Activated naive CD4-positive, alpha-beta T cell treated with anti-CD3 and anti-CD28 coated beads, Interleukin-2, amount 50 U/mL, for 72 hours (primary cell): ENCODE measurements at places on chromosomes 6 and 20.

- DNase-seq = no peak
These were observed 26.8 kb downstream of the TRMT6 start for GRCh38 chr20:5923493-5923892.

GRCh38 chr6:128479991-128480390 is 40.4 kb downstream of the PTPRK start:
- DNase-seq = no peak

DNA sequence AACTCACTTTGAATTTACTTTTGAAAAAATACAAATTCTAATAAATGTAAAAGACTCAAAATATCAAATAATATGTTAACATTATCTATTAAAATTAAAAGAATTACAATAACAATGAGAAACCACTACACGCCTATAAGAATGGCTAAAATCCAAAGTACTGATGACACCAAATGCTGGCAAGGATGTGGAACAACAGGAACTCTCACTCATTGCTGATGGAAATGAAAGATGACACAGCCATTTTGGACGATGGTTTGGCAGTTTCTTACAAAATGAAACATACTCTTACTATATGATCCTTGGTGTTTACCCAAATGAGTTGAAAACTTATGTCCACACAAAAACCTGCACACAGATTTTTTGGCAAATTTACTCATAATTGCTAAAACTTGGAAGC is 15.6 kb upstream of the STX11 start:
- DNase-seq = no peak

- no peak for DNase-seq
These were observed 69.5 kb upstream of the ELOVL5 start for GRCh38 chr6:53418288-53418687.

- no peak for DNase-seq
These were observed 359.2 kb downstream of the GJA1 start for GRCh38 chr6:121794630-121795029.

DNA sequence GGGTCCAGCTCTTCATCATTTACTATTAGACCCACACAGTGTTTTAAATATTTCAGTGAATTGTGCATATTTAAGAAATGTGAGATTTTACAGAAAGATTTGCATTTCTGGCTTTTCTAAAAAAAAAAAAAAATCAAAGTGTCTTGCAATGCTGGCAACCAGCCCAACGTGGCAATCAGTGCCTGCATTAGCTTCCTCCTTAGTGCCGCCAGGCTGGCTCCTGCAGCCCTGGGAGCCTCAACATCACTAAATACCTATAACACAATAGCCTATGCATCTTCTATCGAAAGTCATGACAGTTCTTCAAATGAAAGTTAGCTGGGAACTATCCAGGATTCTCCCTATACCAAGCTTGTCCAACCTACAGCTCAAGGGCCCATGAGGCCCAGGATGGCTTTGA is 9.4 kb upstream of the CD93 start:
- DNase-seq = no peak

DNA sequence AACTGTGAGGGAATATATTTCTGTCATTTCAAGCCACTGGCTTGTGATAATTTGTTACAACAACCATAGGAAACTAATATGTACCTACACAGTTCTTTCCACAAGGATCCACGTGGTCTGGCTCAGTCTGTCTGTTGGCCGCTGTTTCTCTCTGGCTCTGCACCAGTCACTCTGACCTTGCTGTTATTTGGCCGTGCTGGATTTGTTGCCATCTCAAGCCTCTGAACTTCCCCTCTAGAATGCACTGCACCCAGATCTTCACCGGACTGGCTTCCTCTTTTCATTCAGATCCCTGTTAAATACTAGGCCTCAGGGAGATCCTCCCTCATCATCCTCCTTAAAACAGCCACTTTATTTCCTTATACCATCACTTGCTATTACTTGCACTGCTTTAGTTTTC is 446.8 kb downstream of the TFAP2B start:
- no peak for DNase-seq

DNA sequence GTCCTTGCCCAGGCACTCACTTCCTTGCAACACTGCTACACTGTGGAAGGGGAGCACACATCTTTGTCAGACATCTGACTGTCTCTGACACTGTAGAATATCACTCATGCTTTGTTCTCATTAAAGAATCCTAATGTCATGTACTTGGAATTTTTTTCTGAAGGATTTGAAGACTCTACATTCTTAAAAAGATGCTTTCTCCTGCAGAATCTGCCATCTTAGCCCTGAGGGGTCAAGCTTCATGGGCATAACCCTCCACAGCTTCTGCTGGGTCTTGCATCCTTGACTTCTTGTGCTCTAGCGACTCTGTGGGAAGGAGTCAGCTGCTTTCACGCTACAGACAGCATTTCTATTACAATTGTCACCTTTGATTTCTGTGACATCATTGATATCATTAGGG is 417.2 kb downstream of the QKI start:
- DNase-seq = no peak

- no peak for DNase-seq
These were observed 2.2 kb upstream of the BPIFB1 start for GRCh38 chr20:33280775-33281174.

DNA sequence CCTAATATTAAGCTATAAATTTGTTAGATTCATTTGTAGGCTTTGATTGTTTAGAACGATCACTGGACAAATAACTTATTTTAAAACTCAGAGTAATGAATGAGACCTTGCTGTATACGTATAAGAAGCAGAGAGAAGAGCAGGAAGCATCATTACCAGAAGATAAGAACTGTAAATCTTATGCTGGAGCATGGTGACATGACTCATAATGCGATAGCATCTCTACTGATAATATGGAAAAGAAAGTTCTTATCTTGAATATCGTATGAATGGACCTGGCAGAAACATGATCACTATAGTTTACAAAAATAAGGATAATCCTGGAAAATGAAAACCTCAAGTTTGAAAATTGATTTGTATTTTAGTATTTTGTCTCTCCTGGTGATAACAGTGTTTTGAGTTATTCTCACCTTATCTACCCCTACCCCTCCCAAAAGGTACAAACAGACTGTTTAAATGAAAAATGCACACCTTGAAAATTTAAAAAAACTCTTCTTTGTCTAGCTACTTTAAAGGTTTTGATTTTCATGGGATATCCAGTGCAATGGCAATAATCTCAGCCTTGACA is 2.0 kb upstream of the ZSCAN26 start:
- DNase-seq = no peak

DNA sequence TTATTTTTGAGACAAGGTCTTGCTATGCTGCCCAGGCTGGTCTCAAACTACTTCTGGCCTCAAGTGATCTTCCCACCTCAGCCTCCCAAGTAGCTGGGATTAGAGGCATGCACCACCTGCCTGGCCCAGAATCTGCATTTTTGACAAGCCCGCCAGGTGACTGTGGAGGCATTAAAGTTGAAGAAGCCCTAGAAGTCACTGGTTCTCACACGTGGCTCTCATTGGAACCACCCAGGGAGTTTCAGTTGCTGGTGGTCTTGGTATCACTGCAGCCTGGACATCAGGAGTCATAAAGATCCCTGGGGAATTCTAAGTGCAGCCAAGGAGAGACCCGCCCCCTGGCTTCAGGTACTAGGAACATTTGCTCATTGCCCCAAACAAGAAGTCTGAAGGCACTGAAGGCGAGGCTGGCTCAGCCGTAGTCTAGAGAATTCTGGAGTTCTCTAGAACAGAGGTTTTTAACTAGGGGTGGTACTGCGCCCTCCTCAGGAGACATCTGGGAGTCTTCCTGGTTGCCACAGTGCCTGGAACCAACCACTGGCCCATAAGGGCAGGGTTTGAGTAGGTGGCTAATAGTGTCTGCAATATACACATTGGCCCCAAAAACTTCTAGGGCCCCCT is 182.8 kb downstream of the ZMYND8 start:
- no peak for DNase-seq

DNA sequence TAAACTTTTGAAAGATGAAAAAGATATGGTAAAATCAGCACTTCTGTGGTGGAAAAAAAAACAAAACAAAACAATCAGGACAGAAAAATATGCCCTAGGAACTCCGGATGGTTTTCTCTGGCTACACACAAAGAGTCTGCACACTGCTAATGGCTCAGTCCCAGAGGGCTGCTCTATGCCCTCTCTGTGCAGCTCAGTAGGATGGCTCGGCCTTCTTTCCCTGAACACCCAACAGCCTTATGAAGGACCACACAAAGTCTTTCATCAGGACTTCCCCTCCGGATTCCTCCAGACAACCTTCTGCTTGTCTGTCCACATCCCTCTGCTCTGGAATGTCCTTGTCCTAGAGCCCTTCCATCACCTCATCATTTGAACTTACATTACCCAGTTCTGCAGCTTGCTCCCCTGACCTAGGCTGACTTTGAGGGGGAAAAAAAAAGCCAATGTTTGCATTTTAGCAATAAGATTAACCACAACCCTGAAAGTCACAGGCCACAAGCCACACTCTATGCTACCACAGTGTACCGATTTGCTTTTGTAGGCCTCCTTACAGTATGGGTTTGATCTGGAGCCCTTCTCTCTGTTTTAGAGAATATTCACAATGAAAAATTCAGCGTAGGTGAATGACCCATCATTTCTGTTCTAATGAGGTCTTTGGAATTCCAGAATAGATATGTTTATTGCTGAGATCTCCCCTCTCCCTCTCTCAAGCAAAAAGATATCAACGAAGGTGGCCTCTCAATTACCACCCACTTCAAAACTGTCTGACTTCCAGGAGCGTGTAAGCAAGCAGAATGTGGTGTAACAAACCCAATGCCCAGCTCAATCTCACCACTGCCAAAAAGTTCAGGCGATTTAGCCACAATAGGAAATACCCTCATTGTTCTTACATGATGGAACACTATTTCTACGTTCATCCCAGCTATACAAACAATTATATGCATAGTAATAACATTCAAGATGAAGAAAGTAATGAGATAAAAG is 164.0 kb downstream of the GMDS start:
- no peak for DNase-seq

DNA sequence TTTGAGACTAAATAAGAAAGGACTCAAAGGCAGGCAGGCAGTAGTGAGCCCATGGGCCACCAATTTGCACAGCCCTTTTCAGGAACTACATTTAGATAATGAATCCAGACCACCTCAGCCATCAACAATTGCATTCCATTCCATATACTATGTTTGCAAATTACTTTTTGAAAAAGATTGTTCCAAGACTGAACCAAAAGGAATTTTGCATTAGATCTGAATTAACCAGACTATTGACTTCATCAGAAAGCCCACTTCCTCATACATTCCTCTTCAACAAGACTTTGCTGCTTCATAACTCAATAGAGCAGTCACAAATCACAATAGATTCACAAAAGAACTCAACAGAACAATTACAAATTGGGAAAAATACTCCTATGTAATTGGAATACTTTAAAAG is 229.1 kb downstream of the SIM1 start:
- no peak for DNase-seq

GRCh38 chr6:129112591-129112990 is 229.7 kb downstream of the LAMA2 start:
- DNase-seq = no peak

GRCh38 chr6:148460876-148461646 is 118.4 kb downstream of the SASH1 start:
- no peak for DNase-seq

- no peak for DNase-seq
These were observed 26.8 kb downstream of the TRAM2 start for GRCh38 chr6:52550014-52550575.

- peak; percentile 49 for DNase-seq
These were observed 93.1 kb downstream of the PRND start for GRCh38 chr20:4814696-4815252.
